ENCODE measurements at places on chromosomes 13 and 19. TPM values are rescaled to one million over a fixed set of nuclear protein-coding genes. Genes with fewer than 3 reads are reported as not detected.

The SPRED3 gene
- total RNA-seq = not detected

The VSTM2B gene
- total RNA-seq = not detected

The NLRP9 gene
- total RNA-seq = not detected

The TMEM272 gene
- not detected for total RNA-seq

The GPX4 gene
- total RNA-seq = 146 TPM

All from uterus (tissue), 4 donors.